ENCODE measurements at places on chromosomes 13 and 19.

GRCh38 chr13:32023698-32024097, 7.9 kb upstream of the FRY start:
- DNase-seq: no peak

- no peak for DNase-seq
Measured at GRCh38 chr19:15466851-15467733, 2.7 kb upstream of the RASAL3 start.

GRCh38 chr19:41808663-41809566, 12.5 kb downstream of the CEACAM3 start:
- DNase-seq: no peak

DNA sequence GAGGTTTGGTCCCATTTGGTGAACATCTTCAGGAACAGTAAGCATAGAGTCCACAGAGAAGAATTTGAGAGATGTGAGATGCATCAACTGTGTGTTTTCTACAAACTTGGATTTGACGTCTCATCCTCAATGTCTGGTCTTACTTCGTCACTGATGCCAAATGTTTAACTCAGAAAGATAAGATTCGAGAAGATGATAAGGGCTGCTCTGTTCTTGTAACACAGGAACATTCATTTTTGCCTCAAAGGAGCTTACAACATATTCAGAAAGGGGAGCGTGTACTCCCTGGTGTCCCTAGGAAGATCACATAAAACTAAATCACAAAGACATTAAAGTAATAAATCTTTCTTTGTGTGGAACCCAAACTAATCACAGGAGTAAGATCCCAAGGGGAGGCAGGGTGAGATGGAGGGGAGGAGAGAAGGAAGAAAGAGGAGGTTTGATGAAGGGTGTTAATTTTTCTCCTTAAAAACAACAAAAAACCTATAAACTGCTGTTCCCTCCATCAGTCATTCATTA, 247.7 kb upstream of the IRS2 start:
- no peak for DNase-seq

DNA sequence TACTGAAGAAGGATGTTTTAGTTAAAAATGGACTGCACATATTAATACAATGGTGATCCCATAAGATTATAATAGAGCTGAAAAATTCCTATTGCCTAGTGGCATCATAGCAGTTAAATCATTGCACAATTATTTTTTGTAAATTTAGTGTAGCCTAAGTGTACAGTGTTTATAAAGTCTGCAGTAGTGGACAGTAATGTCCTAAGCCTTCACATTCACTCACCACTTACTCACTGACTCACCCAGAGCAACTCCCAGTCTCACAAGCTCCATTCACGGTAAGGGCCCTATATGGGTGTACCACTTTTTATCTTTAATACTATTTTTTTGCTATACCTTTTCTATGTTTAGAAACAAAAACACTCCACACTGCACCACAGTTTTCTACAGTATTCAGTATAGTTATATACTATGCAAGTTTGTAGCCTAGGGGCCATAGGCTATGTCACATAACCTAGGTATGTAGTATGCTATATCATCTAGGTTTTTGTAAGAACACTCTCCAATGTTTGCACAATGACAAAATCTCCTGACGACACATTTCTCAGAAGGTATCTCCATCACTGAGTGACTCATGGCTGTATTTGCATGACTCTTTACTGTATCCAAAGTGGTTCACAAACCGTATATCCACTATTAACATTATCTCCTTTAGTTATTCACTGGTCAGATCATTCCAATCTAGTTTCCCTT, 536.0 kb downstream of the KLF12 start:
- no peak for DNase-seq

- DNase-seq: no peak
Measured at GRCh38 chr13:76883236-76883635, 3.0 kb downstream of the KCTD12 start.

DNA sequence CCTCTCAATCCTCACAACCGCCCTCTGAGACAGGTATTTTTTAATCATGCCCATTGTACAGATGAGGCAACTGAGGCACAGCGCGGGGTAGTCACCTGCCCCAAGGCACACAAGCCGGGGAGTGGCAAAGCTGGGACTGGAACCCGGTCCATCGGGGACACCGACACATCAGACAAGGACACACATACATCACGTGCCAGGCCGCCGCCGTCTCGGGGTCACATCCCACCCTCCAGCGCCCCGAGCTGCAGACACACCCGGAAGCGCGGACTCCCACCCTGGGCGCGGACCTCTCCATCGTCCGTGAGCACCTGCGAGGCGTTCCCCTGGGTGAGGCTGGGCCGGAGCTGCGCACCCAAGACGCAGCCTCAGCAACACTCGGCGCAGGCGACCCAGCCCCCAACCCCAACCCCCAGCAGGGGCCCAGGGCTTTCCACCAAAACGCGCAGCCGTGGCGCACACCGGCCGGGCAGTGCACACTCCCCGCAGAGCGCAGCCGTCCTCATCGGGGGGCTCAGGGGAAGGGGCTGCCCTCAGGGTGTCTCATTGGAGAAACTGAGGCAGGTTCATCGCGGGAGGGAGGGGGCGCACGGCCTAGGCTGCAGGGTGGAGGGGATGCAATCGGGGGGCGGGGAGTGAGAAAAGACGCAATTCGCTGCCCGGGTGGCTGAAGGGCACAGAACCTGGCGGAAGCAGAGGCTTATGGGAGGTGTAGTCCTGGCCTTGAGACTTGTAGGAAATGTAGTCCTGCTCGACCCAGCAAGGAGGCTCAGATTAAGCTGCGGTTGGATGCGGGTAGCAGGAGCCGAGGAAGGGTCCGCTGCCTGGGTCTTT, 1.9 kb upstream of the LMTK3 start:
- DNase-seq: peak; percentile 68

GRCh38 chr19:21603431-21604231, 98.2 kb downstream of the ZNF429 start:
- no peak for DNase-seq

DNA sequence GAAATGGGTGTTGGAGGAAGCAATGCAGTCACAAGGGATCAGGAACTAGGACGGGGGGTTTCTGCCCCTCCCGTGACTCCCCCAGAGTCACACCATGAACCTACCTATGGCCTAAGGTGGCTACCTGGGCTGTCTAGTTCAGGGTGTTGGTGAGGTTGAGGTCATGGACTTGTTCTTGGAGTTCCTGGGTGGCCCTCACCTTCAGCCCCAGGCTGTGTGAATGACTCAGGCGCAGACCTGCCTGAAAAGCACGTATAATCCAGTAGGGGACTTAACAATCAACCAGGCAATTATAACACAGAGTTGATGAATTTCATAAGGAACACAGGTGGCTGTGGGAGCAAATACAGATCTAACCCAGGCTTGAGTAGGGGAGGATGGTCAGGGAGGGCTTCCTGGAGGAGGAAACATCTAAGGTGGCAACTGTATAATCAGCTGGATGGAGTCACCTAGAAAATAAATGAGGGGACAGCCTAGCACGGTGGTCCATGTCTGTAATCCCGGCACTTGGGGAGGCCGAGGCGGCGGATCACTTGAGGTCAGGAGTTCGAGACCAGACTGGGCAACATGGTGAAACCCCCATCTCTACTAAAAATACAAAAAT, 25.6 kb upstream of the ADGRE1 start:
- no peak for DNase-seq

GRCh38 chr13:25525884-25526283, 154.1 kb downstream of the ATP8A2 start:
- DNase-seq: no peak

- DNase-seq: no peak
Measured at GRCh38 chr13:113456116-113456702, 2.9 kb upstream of the ADPRHL1 start.

GRCh38 chr13:105363261-105364190, 1171.9 kb downstream of the EFNB2 start:
- no peak for DNase-seq

GRCh38 chr13:75790198-75790970, 154.3 kb downstream of the LMO7 start:
- no peak for DNase-seq

DNA sequence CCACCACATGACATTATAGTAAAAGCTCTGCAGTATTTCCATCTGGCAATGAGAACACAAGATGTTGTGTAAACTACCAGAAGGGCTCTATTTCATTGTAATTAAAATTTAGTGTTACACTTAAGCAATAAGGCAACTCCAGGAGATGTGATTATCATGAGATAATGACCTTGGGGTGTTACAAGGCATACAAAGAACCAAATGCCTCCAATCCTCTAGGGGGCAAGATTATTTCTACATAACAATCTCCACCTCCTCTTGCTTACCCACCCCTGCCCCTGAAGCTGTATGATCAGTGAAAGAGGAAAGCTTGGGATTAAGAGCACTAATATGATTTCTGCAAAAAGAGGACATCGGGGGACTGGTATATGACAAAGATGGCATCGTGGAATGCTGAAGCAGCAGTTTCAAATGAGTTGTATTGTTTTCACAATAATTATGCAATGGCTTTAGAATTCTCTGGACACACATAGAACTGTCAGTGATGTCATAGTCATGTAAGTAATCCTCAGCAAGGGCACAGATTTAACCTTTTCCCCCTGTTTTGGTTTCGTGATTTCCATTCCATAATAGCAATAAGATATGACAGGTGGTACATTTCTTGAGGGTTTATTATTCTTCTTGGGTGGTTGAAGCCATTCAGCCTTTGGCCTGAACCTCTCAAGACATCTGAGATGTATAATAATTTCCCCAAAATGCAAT, 295.3 kb downstream of the MZT1 start:
- no peak for DNase-seq

DNA sequence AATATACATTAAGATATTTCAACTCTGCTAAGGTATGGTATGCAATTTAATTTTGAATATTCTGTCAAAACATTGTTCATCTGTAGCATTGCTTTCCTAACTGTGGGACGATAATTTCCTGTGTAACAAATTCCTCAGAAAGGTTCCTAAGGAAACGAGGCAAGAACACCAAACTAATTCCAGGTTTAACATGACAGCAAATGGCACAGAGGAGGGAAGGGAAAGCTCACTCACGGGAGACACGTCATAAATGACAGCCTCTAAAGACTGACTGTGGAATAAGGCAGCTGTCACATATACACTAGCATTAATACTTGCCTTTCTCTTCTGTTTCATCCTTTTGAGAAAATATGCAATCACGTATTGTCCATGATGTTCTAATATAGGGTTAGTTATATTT, 380.6 kb downstream of the LIG4 start:
- no peak for DNase-seq

DNA sequence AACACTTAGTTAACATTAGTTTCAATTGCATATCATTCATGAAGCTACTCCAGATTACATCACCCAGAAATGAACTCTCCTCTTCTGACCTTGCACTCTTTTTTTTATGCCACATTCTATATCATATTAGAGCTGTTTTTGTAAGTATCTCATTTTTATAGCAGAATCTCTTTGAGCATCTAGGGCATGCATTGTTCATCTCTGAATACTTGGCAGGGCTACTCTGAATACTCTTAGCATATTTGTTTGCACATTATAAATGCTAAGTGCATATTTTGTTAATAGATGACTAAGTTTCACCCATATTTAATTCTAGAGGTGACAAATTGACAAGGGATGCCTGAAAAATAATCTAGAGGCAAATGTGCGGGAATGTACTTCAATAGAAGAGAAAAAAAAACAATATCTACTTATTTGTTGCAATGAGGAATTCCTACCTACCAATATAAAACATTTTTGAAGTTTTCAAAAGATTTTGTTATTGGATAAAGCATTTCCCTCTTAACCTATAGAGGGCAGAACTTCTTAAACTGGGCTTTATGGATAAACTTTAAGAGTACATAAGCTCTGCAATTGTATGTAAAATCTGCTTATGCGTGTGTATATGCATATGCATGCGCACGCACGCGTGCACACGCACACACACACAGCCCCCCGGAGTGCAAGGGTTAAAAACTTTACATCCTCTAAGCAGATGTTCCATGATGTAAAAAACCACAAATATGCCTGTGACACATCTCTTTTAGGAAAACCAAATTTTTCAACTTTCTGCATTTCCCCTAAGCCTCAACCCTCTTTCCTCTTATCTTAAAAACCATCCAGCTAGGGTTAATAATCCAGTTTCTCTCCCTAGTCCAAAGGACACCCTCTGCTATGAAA, 73.0 kb upstream of the OXGR1 start:
- no peak for DNase-seq

GRCh38 chr13:111460548-111461444, 140.4 kb downstream of the TEX29 start:
- no peak for DNase-seq

DNA sequence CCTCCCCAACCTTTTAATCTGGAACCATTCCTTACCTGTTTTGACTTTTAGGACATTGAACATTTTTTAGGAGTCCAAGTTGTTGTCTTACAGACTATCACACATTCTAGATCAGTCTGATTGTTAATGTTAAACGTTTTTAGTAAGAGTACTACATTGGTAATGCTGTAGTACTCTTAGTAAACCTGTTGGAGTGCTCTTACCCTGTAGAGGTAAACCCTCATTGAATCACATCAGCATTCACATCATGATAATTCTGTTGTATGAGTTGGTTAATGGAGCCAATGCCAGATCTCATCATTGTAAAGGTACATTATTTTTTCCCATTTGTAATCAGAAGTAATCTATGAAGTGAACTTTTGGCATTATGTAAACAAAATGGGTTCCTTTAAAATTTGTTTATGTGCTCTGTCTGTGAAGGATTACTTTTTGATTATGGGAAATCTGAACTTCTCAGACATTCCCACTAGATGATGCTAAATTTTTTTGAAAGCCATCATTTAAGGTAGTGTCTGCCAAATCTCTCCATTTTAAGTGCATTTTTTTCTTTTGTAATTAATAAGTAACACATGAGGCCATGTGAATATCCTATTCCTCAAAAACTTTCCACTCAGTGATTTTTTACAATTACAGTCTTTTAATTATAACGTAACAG, 55.2 kb downstream of the VWA8 start:
- DNase-seq: no peak

GRCh38 chr19:53160350-53160749, 1.5 kb upstream of the ZNF347 start:
- DNase-seq: no peak

DNA sequence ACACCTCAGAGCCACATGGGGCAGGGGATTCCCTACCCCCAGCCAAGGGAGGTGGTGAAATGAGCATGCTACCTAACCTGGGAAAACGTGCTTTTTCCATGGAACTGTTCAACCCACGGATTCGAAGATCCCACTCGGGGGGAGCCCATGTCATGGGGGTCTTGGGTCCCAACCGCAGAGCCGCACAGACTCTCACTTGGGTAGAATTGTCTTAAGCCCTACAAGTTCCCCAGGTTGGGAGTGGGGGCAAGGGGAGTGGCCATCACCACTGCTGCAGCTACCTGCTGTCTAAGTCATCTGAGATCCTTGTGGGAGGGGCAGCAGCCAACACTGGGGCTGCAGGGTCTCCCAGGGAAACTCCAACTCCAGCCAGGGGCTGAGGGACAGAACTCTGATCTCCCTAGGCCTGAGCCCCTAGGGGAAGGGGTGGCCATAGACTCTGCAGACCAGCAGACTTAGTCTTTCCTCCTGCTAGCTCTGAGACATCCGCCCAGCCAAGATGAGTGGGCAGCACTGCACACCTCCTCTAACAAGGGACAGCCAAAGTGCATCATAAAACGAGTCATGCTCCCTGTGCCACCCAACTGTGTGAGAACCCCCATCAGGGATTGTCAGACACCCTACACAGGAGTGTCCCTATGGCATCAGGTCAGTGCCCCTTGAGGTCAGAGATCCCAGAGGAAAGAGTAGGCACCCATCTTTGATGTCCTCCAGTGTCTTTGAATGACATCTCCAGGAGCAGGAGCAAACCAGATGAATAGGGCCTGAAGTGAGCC, 610.4 kb upstream of the SLITRK6 start:
- DNase-seq: no peak
